ENCODE measurements at places on chromosomes 11 and 22. TPM values are rescaled to one million over a fixed set of nuclear protein-coding genes. Genes with fewer than 3 reads are reported as not detected.
A peak's percentile ranks its signal among the peaks of the same experiment; 100 is the strongest.

Gene TRIM66
- total RNA-seq: 1.4 TPM

GRCh38 chr11:83549984-83550667 is 264.0 kb upstream of the CCDC90B start:
- no peak for ATAC-seq

- ATAC-seq: no peak
These were observed 182.2 kb upstream of the SYT13 start for GRCh38 chr11:45468267-45468856.

- ATAC-seq: no peak
These were observed 71.5 kb upstream of the SORL1-AS1 start for GRCh38 chr11:121524233-121524631.

DNA sequence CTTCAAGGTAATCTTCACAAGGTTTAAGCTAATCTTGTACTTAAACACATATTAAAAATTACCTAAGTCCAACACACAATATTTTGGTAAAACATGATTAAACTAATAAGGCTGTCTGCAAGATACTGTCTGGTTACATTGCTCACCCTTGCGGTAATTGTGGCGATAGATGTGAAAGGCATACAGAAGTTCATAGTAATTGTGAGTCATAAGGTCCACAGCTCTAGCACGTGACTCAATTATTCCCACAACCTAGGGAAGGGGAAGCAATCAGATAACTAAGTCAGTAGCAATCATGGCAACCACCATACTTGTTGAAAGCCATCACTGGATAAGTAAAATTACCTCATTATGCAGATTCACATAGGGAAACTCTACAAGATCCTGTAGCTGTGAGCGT is 30.5 kb upstream of the FNBP4 start:
- ATAC-seq: no peak

DNA sequence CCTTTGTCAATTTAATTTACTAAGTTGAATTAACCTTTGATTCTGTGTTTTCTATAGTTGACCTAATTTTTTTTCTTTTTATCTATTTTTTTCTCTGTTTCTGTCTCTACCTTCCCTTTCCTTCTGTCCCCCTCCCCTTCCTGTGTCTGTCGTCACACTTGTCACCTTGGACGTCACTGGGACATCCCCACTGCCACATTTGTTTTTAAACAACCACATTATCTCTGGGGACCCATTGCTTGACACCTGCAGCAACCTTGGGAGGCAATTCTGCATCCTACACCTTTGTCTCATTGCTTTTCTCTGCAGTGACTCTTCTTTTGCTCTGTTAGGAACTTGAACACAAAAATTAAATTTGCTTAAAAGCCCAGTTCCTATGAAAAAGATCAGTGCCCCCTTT is 51.8 kb upstream of the TTC12 start:
- no peak for ATAC-seq

DNA sequence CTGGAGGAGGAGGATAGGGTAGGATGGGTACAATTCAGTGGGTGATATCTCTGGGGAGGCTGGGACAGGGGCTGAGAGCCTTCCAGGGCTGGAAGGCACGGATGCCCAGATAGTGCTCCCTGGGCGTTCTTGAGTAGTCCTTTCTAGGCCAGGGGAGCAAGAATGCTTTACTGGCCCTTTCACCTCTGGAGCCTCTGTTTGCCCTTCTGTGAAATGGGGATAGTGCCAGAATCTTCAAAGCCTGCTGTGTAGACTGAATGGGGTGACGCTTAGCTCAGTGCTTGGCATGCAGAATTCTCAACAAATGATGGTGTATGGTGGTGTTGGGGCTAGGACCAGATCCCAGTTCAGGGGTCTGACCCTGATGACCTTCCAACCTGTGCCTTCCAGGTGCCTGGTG is 7.7 kb downstream of the MTFP1 start:
- ATAC-seq: no peak

Gene PLEKHA7
- 12.0 TPM for total RNA-seq

- no peak for ATAC-seq
These were observed at the start of gene MS4A10 for GRCh38 chr11:60785136-60785535. TSS of gene MS4A10 (plus strand) at chr11:60785333. CDS start at chr11:60790336, 5,003 bp downstream.

Gene MRPL49
- total RNA-seq: 114 TPM

Gene RELT
- 2.3 TPM for total RNA-seq

DNA sequence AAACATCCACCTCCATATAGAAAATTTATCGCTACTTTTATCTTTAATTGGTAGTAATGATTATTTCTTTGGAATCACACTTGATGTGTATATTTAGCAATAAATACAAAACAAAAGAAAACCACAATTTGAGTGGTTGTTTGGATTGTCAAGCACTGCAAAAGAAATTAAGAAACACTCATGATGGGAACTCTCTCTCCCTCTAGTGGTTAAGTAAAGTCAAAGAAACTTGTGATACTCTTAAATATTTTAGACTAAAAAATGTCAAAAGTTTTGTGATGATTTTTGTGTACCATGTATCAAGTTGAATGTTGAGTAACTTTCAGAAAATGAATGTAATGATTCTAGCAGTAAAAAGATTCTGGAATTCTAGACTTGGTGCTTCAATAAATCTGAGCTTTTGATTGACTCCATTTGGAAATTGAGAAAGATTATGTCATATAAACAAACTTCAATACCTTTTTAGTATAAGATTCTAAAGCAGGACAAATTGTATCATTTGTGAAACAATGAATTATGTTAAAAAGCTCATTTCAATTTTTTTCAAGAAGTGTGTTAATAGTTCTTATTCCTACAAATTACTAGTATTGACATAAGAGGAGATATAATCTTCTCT is 20.8 kb downstream of the MUC15 start:
- ATAC-seq: no peak

DNA sequence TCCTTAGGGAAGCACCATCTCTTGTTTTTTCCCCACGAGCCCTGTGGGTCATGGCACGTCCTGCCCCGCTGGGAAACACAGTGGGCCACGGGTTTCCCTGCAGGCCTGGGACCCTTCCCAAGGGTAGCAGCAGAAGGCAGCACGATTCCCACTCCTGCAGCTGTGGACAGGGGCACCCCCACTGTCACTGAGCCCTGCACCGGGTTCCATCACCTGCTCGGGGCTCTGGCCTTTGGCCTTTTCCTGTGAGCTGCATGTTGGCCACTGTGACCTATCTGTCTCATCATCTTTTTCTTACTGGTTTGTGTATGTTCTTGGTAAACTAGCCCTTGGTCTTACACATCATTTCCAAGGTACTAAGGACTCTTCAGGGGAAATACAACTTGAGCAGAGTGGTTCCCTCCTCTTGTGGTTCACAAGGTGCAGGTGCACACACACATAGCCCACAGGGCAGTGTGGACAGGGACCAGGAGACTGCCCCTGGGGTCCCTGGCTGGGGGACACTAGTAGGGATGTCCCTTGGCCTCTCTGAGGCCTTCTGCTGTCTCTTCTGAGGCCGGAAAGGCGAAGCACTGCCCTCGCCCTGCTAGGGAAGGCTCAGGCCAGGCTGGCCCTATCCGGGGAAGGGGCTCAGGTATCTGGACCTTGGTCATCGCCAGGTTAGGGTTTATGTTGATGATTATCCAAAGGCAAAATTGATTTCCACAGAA is 19.0 kb upstream of the TXNRD2 start:
- ATAC-seq: no peak

Gene SLC22A6
- total RNA-seq: not detected

DNA sequence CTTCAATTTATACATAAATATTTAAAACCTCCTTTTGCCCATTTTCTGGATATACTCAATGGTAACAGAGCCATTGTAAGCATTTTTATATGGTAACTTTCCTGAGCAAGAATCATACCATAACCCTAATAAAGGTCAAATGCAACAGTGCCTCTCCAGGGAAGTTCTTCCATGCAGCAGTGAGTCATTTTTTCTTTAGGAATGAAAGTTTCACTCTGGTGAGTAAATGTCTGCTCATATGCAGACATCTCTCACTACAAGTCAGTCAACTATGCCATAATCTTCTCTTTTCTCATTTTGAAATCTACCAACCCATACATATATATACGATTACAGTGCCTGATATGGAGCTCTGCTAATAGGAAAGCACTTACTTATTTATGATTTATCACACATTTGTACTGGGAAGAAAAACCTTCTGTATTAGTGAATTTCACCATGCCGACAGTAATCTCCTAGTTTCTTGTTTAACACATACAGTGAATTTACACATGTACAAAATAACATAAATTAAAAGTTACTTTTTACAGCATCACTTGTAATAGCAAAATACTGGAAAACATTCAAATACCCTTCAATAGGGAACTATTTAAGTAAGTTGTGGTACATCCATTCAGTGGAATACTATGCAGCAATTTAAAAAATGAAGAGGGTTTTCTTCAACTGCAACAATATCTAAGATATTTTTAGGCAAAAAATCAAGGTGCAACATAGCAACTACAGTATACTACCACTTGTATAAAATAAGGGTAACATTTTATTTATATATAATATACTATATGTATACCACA is 16.0 kb downstream of the STK33 start:
- no peak for ATAC-seq

- ATAC-seq: no peak
These were observed 59.5 kb upstream of the SEZ6L start for GRCh38 chr22:26109686-26110315.

- ATAC-seq: no peak
These were observed 2.2 kb upstream of the APOBEC3H start for GRCh38 chr22:39094717-39095389.

- ATAC-seq: no peak
These were observed 13.6 kb downstream of the KCTD17 start for GRCh38 chr22:37065180-37065579.

- no peak for ATAC-seq
These were observed 166.5 kb downstream of the UVRAG start for GRCh38 chr11:75981546-75981945.

DNA sequence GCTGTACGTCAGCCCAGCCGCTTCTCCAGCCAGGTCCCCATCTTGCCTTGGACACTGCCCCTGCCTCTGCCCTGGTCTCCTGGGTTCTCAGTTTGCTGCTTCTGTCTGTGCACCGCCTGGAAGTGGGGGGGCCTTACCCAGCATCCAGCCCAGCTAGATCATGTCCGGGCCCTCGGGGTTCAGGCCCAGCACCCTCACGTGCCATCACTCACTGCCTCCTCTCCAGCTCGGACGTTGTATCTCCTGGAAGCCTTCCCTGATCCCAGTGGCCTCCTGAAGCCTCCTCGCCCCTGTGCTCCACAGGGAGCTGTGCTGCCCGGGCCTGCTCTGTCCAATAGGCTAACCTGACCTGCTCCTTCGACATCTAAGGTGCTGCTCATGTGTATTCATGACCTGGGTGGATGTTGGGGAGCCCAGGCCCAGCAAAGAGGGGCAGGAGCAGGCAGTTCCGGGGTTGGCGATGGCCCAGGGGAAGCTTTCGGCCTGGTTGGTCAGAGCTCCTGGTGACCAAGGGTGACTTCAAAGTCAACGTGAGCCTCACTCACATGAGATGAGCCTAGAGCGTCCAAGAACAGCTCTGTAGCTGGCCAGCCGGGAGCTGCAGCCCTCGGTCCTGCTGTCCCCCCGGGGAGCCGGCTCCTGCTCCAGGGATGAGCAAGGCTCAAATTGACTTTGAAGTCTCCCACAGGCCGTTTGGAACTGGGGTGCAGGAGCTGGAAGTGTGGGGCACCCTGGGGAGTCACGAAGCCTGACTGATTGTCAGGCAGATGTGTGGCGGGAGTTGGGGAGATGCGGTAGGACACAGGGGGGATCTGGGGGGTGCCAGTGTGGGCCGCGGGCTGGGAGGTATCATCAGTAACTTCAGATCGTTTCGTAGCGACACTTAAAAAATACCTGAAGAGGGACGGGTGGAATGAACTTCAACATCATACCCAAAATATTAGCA is 5.2 kb upstream of the ASCL2 start:
- ATAC-seq: no peak

- ATAC-seq: no peak
These were observed 166.2 kb downstream of the PGR start for GRCh38 chr11:100963375-100963774.

GRCh38 chr22:23388517-23388890 is 191.6 kb downstream of the IGLL1 start:
- ATAC-seq: no peak

- ATAC-seq: no peak
These were observed 913.0 kb upstream of the CNTN5 start for GRCh38 chr11:98107736-98108135.

Gene MMP7
- total RNA-seq: not detected

DNA sequence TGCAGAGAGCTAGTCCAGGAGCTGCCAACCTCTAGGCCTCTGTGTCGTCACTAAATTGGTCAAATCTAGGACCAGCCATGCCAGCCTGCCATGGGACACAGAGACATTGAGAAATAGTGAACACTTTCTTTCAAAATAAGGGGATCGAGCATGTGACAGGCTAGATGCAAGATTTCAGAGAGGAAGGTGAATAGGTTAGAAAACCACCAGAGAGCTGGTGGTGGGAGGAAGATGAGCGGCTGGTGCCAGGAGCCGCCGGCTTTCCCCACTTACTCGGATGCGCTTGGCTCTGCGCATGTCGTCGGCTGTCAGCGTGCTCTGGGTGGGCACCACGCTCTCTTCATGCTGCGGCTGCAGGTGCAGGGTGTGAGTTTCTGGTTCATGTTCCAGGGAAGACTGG is 35.4 kb upstream of the NFRKB start:
- ATAC-seq: no peak

Gene APOA4
- total RNA-seq: not detected

Gene OR52H1
- 0.54 TPM for total RNA-seq

Gene C22orf31
- total RNA-seq: not detected

DNA sequence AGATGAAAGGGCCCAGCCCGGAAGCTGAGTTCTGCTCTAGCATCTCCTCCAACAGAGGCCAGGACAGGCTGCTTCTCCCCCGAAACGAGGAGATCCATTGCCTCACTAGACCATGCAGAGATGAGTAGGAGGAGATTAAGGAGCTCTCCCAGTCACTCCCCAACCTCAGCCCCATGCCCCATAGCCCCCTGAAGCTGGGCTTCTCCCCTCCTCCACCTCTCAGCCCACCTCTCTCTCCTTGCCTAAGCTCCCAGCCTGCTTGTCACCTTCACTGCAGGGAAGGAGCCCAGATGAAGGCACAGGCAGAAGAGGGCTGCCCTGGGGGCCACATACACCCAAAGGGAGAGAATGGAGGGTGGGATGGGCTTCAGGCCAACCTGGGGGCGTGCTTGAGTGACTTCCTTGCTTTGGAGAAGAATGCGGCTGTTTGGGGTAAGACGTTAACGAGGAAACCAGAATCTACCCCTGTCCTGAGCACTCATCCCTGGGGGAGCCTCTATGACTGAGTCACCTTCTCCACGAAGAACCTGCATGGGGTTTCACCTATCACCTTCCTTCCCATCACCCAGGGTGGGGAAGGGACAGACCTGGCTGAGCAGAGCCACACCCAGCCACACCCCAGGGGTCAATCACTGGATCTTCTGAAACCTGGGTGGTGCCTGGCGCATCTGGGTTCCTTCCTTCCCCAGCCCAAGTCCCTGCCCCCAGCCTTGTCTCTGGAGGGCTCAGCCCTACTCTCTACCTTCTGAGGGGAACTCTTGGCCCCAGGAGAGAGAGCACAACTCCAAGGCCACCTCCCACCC is 11.6 kb upstream of the GNAZ start:
- ATAC-seq: no peak

- ATAC-seq: peak; percentile 96
These were observed 21.1 kb upstream of the UPK3A start for GRCh38 chr22:45263463-45264269.

Data from gastroesophageal sphincter (tissue), 4 donors.